ENCODE measurements at places on chromosomes 4 and X. TPM values are rescaled to one million over a fixed set of nuclear protein-coding genes. Genes with fewer than 3 reads are reported as not detected.
A peak's percentile ranks its signal among the peaks of the same experiment; 100 is the strongest.

Gene AVPR2
- total RNA-seq, result not detected

Gene ARMCX5
- 5.8 TPM for total RNA-seq

Gene NXF2
- total RNA-seq, result not detected

Gene NHSL2
- 0.50 TPM for total RNA-seq

Gene SPATA18
- total RNA-seq, result 0.34 TPM

DNA sequence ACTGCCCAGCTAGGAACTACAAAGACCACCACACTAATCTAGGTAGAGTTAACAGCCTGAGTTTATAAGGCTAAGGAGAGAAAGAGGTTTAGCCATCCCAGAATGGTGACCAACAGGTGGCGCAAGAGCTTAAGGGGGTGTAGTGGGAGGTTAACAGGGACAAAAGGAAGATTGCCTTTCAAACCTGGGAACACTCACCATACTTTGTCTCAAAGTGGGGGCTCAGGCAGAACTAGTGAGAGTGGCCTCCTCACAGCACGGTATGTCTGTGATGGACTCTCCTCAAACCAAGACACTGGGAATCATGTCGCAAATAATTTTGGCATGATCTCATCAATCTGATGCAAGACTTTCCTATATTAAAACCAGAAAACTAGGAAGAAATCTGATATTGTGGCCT, 23.4 kb downstream of the CCNI start:
- peaks cover 57% of the 10 kb centered on the region for H3K36me3 ChIP-seq
- no peaks in the 10 kb centered on the region for H3K27me3 ChIP-seq
- no peak overlapping the region for H3K27ac ChIP-seq
- peak; percentile 72 for DNase-seq
- no peak overlapping the region for H3K4me3 ChIP-seq
- H3K4me1 ChIP-seq, result no peaks in the 10 kb centered on the region

GRCh38 chr4:48262926-48263325, 6.7 kb downstream of the TEC start:
- DNase-seq, result no peak
- peaks cover 5% of the 10 kb centered on the region for H3K36me3 ChIP-seq
- H3K4me1 ChIP-seq, result peaks cover 13% of the 10 kb centered on the region
- no peaks in the 10 kb centered on the region for H3K27me3 ChIP-seq
- no peak overlapping the region for H3K4me3 ChIP-seq

- H3K27me3 ChIP-seq, result no peaks in the 10 kb centered on the region
- no peak overlapping the region for H3K27ac ChIP-seq
- H3K4me1 ChIP-seq, result no peaks in the 10 kb centered on the region
- H3K4me3 ChIP-seq, result no peak overlapping the region
- no peak for DNase-seq
Measured at GRCh38 chr4:97279391-97279790, 863.9 kb downstream of the STPG2 start.

DNA sequence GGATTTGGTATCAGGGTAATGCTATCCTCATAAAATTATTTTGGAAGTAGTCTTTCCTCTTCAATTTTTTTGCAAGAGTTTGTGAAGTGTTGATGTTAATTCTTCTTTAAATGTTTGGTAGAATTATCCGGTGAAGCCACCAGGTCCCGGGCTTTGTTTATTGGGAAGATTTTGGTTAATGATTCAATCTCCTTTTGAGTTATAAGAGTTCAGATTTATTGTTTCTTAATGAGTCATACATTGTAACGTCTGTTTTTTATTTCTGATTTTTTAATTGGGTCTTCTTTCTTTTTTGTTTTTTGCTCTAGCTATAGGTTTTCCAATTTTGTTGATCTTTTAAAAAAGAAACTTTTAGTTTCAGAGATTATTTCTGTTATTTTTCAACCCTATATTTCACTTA, 412.3 kb downstream of the PDGFC start:
- no peaks in the 10 kb centered on the region for H3K4me1 ChIP-seq
- no peak overlapping the region for H3K27ac ChIP-seq
- H3K27me3 ChIP-seq, result no peaks in the 10 kb centered on the region
- H3K36me3 ChIP-seq, result no peaks in the 10 kb centered on the region
- DNase-seq, result no peak

GRCh38 chrX:13654116-13654515, 1.2 kb downstream of the TCEANC start:
- peaks cover 29% of the 10 kb centered on the region for H3K4me1 ChIP-seq
- H3K36me3 ChIP-seq, result peaks cover 3% of the 10 kb centered on the region
- peak overlapping the region; percentile 83 for H3K4me3 ChIP-seq
- DNase-seq, result no peak
- H3K27me3 ChIP-seq, result no peaks in the 10 kb centered on the region
- peak overlapping the region; percentile 63 for H3K27ac ChIP-seq

DNA sequence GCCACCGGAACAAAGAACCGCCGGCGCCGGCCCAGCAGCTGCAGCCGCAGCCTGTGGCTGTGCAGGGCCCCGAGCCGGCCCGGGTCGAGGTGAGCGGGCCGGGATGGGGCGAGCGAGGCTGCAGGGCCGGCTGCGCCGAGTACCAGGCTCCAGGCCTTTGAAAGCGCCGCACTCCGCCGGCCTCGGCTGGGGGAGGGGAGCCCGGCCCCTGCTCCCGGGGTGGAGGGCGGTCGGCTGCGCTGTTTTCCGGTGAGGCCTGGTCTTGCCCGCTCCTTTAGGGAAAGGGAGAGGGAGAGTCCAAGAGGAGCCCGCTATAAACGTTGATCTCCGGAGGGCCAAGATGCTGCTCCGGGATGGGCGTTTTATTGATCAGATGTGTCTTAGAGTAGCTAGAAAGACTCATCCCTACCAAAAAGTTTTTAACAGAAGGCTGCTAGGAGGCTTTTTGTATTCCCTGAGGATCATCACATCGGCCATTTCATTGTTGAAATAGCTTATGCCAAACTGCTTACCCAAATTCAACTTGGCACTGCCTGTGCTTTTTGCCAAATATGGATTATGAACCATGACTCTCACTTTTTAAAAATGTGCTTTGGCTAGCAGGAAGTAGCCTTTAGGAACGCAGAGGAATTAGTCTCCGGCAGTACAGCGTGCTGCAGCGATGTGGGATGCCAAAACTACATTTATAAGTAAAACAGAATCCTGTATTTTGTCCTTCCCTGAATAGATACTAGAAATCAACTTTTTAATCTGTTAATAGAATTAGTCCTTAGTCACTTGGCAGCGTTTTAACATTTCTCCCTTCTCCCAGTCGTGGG, 760 bp downstream of the TMEM165 start:
- H3K36me3 ChIP-seq, result peaks cover 37% of the 10 kb centered on the region
- peak; percentile 42 for DNase-seq
- peaks cover 51% of the 10 kb centered on the region for H3K4me1 ChIP-seq

DNA sequence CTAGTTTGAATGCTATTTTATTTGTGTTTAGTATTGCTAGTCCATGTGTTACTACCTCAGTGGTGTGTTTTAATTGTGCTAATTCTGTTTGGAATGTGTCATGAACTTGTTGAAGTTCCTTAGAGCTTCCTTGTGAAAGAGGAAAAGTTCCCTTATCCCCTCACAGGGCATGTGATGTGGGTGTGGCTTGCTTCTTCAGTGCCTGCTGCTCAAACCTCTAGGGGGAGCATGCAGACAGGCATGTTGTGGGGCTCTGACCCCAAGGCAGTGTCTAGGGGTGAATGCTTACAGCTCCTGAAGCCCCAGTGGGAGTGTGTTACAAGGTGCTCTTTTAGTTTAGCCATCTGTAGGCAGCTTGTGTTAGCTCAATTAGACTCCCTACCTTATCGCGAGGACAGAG, 86.5 kb downstream of the MAGED4 start:
- H3K27ac ChIP-seq, result no peak overlapping the region
- peak; percentile 24 for DNase-seq
- no peaks in the 10 kb centered on the region for H3K36me3 ChIP-seq
- H3K27me3 ChIP-seq, result peaks cover 7% of the 10 kb centered on the region
- H3K4me1 ChIP-seq, result no peaks in the 10 kb centered on the region

GRCh38 chrX:9745417-9746115, 20.1 kb downstream of the GPR143 start:
- H3K4me3 ChIP-seq, result no peak overlapping the region
- H3K36me3 ChIP-seq, result peaks cover 12% of the 10 kb centered on the region
- peak overlapping the region; percentile 92 for H3K27ac ChIP-seq
- H3K4me1 ChIP-seq, result peaks cover 18% of the 10 kb centered on the region
- H3K27me3 ChIP-seq, result no peaks in the 10 kb centered on the region

DNA sequence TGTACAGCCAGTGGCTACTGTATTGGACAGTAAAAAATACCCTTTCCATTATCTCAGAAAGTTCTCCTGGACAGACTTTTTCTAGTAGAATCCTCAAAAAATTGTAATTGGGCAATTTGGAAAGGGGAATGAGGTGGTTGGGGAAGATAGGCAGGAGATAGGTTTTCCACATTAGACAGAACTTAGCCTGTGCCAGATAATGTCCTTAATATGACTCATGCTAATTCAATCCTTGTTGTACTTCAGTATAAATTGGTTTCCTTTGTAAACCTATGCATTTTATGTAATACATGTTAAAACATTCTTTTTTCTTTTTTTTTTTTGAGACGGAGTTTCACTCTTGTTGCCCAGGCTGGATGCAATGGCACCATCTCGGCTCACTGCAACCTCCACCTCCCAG, 8.9 kb downstream of the EIF4E start:
- H3K36me3 ChIP-seq, result peaks cover 42% of the 10 kb centered on the region
- no peak overlapping the region for H3K4me3 ChIP-seq
- no peaks in the 10 kb centered on the region for H3K27me3 ChIP-seq
- DNase-seq, result no peak
- H3K4me1 ChIP-seq, result peaks cover 24% of the 10 kb centered on the region

DNA sequence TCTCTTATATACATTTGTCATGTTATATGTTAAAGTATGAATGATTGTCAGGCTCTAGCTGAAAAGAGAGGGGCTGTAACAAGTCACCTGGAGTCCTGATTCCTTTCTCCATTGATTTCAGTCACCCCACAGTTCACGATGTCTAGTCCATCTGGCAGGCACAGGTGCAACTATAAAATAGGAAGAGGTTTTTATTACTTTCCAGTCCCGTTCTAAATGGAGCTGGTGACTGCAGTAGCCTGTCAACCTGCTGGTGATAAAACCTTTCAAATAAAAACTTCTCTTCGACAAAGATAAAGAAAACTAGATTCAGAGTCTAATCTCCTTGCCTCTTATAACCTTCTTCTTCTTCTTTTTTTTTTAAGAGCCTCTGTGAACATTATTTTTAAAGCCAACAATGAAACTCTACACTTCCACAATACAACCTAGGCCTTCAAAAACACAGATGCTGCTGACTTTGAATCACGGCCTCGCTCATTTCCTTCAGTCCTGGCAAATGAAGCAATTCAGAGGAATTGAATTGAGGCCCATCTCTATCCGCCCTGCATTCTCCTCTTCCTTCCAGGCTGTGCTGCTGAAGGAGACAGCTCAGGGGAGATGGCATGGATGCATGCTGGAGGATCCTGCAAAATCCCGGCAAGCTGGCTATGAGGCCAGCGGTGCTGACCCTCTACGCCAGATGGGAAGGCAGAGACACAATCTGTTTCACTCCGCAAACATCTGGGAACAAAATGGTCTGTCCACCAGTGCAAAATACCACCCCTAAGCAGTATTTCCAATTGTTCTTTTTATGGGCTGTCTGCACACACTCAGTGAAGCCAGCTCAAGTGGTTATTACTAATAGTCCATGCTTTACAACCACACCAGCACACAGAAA, 27.3 kb upstream of the CDKN2AIP start:
- H3K27me3 ChIP-seq, result peaks cover 6% of the 10 kb centered on the region
- no peak for DNase-seq
- no peak overlapping the region for H3K27ac ChIP-seq
- H3K4me1 ChIP-seq, result peaks cover 6% of the 10 kb centered on the region
- H3K4me3 ChIP-seq, result no peak overlapping the region
- no peaks in the 10 kb centered on the region for H3K36me3 ChIP-seq

DNA sequence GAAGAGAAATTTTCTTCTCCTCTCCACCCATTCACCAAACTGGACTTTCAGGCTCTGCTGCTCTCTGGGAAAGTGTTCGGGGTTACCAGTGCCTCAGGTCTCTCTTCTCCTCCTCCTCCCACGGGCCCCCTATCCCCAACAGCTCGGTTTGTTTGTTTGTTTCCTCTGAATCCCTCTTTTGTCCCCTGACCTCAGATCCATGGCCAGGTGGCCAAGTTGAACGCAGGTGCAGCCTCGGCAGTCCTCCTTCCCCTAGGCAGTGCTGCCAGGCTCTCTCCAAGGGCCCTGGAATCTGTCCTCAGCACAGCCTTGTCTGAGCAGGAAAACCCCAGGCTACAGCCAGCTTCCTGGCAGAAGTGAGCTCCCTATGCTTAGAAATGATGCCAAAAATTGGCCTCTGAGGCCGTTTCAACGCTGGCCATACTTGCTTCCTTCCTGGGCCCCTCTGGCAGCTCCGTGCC, 60.0 kb downstream of the FHDC1 start:
- H3K27ac ChIP-seq, result no peak overlapping the region
- no peaks in the 10 kb centered on the region for H3K4me1 ChIP-seq
- no peaks in the 10 kb centered on the region for H3K36me3 ChIP-seq
- peaks cover 6% of the 10 kb centered on the region for H3K27me3 ChIP-seq

DNA sequence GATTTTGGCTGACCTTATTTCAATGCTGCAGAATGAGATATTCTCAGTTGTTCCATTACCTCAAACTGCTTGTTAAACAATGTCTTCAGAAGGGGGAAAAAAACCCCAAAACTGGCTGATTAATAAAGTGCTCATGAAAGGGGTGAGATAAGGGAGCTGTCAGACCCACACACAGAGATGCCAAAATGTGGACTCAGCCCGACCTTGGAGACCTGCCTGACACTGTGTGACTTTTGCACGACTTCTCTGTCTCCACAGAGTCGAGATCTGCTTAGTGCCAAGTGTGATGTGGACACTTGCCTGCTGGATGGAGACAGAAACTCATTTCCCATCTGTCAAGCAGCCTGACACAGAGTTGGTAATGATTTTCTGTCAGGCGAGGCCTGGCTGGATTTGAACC, 31.5 kb downstream of the REELD1 start:
- no peaks in the 10 kb centered on the region for H3K36me3 ChIP-seq
- no peak for DNase-seq
- H3K4me1 ChIP-seq, result peaks cover 7% of the 10 kb centered on the region

GRCh38 chr4:159052315-159052714, 50.6 kb upstream of the RAPGEF2 start:
- H3K4me1 ChIP-seq, result peaks cover 18% of the 10 kb centered on the region
- H3K27ac ChIP-seq, result no peak overlapping the region
- DNase-seq, result no peak
- H3K27me3 ChIP-seq, result peaks cover 7% of the 10 kb centered on the region
- no peaks in the 10 kb centered on the region for H3K36me3 ChIP-seq
- no peak overlapping the region for H3K4me3 ChIP-seq

DNA sequence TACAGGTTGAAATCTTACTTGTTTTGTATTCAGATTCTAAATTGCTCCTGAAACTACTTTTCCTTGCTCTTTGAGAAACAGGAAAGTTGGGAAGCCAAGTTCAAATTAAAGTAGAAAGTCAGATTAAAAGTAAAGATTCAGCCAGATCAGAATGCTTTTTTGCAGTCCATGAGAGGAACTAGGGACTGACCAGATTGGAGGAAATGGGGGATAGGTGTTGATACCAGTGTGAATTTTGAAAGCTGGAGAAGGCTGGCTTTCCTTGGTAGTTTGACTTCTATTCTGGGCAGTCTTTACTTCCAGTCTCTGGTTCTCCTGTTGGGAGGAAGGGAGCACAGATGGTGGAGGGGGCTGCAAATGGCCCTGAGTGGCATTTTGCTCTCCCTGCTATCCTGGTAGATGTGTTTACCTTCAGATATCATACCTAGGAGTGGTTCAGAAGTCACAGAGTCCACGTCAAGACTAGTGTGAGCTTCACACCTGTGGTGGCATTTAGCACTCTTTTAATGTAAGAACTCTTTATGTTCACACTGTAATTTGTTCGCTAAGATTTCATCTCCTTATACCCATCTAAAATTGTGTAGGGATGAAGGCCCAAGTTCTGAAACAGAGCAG, 68.8 kb downstream of the FNIP2 start:
- H3K27ac ChIP-seq, result no peak overlapping the region
- DNase-seq, result no peak
- H3K4me1 ChIP-seq, result no peaks in the 10 kb centered on the region
- no peaks in the 10 kb centered on the region for H3K27me3 ChIP-seq

- H3K4me3 ChIP-seq, result peak overlapping the region; percentile 82
- peak; percentile 54 for DNase-seq
- H3K27me3 ChIP-seq, result no peaks in the 10 kb centered on the region
- H3K4me1 ChIP-seq, result peaks cover 60% of the 10 kb centered on the region
- peaks cover 33% of the 10 kb centered on the region for H3K36me3 ChIP-seq
Measured at GRCh38 chr4:1200425-1201035, 28.1 kb upstream of the SPON2 start.

All from activated CD8-positive, alpha-beta T cell treated with anti-CD3 and anti-CD28 coated beads, Interleukin-2, amount 10 ng/mL, durations not matched to agents 7 days and 5 days (primary cell).